ENCODE measurements at places on chromosomes 7 and 10. TPM values are rescaled to one million over a fixed set of nuclear protein-coding genes. Genes with fewer than 3 reads are reported as not detected.

- DNase-seq: no peak
- peaks cover 5% of the 10 kb centered on the region for H3K4me1 ChIP-seq
- no peak overlapping the region for H3K4me3 ChIP-seq
These were observed 6.7 kb upstream of the PAXIP1 start for GRCh38 chr7:155009570-155010157.

GRCh38 chr7:25527665-25528170, 299.4 kb upstream of the NPVF start:
- no peaks in the 10 kb centered on the region for H3K36me3 ChIP-seq
- no peaks in the 10 kb centered on the region for H3K4me1 ChIP-seq
- no peak overlapping the region for H3K4me3 ChIP-seq
- H3K27ac ChIP-seq: no peak overlapping the region

DNA sequence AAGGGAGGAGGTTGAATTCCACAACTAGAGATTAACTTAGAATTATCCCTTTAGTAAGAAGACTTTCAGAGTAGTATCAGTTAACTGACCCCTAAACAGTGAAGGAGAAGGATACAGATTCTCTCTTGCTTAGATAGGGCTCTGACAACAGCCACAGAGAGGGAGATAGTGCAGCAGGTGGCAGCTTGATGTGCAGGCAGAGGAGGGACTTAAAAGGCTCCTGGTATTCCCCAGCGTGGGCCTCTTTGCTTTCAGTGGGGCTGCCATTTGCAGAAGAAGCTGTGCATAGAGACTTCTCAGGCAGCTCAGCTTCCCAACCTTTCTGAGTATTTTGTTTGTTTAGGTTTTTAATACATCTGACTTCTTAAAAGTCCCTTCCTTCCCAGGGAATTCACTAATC, 16.0 kb downstream of the FZD1 start:
- H3K27ac ChIP-seq: no peak overlapping the region
- no peaks in the 10 kb centered on the region for H3K27me3 ChIP-seq
- no peak overlapping the region for H3K4me3 ChIP-seq
- no peaks in the 10 kb centered on the region for H3K4me1 ChIP-seq
- no peaks in the 10 kb centered on the region for H3K36me3 ChIP-seq

- no peak overlapping the region for H3K27ac ChIP-seq
- H3K27me3 ChIP-seq: peaks cover 85% of the 10 kb centered on the region
- peak overlapping the region; percentile 53 for H3K4me3 ChIP-seq
- peaks cover 22% of the 10 kb centered on the region for H3K4me1 ChIP-seq
- no peak for DNase-seq
These were observed 672 bp downstream of the LFNG start for GRCh38 chr7:2520131-2520760.

DNA sequence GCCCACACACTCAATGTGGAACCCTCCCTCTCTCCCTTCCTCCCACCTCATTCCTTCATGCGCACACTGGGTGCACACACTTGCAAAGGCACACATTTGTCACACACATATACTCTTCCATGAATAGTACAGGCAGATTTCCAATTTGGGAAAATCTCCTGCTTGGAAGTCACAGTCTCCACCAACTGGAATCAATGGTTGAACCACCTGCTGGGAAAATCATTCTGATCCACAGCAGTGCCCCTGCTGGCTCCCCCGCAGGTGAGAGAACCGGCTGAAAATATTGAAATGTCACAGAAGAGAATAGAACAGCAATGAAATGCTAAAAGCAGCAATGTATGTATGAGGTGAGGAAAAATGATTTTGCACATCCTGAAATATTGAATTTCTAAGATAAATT, 232.7 kb downstream of the ADAM12 start:
- H3K4me3 ChIP-seq: no peak overlapping the region
- no peaks in the 10 kb centered on the region for H3K4me1 ChIP-seq
- no peak overlapping the region for H3K27ac ChIP-seq

DNA sequence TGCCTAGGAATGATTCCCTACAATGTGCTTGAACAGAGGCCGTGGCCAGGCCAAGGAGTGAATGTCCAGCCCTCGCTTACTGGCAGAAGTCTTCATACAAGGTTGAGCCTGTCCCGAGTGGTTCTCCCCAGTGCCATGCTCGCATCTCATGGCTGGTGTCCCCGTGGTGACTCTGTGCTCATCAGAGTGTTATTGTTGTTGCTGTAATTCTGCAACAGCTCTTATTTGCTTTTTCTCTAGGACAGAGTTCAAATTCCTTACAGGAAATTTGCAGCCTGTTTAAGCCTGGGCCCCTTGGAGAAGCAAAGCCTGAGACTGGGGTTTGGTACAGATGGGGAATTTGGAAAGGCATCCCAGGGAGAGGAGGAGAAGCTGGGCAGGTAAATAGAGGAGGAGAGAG, 157.7 kb upstream of the PRR15 start:
- no peaks in the 10 kb centered on the region for H3K4me1 ChIP-seq
- no peaks in the 10 kb centered on the region for H3K27me3 ChIP-seq
- H3K4me3 ChIP-seq: no peak overlapping the region
- H3K27ac ChIP-seq: no peak overlapping the region

DNA sequence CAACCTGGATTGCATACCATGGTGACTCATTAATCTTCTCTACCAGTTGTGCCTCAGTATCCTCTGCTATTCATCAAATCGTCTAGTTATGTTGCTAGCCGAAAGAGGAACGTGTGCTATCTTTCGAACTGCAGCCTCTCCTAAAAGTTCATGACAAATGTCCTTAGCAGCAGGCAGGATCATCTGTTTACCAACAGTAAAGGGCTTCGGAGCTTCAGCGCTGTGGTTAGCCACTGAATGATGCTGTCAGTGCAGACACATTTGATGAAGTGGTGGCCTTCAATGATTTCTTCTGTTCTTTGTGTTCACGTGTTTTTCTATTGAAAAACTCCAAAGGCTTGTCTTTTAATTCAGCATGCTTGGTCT, 68.8 kb downstream of the CSTF2T start:
- no peaks in the 10 kb centered on the region for H3K36me3 ChIP-seq
- H3K4me1 ChIP-seq: no peaks in the 10 kb centered on the region
- H3K27me3 ChIP-seq: no peaks in the 10 kb centered on the region
- no peak overlapping the region for H3K4me3 ChIP-seq

OR13A1 gene
- polyA plus RNA-seq: 2.2 TPM

ACTL6B gene
- 0.18 TPM for polyA plus RNA-seq

SFTPA1 gene
- polyA plus RNA-seq: 6.4 TPM

TRIM73 gene
- 9.9 TPM for polyA plus RNA-seq

TBX20 gene
- not detected for polyA plus RNA-seq
